ENCODE measurements at places on chromosomes 3 and 15.

DNA sequence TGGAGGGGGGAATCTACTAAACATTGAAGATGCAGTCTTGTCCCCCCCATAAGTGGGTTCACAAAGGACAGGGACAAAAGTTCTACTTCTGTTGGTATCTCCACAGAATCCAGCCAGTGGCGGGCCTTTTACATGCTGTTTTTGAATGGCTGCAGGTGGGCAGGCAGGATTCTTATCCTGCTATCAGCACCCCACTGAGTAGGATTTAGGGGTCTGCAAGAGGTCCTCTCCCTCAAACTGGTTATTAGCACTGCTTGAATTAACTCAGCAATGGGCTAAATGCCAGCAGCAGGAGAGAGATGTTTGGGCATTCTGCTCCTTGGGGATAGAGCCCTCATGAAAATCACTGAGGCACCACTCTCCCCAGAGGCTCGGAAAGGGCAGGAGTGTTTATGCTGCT is 40.3 kb downstream of the SEMA5B start:
- no peak for DNase-seq

GRCh38 chr3:126314790-126315658 is 42.2 kb downstream of the KLF15 start:
- no peak for DNase-seq

- DNase-seq = peak; percentile 21
These were observed 224.6 kb downstream of the VPS13C start for GRCh38 chr15:61835496-61836106.

DNA sequence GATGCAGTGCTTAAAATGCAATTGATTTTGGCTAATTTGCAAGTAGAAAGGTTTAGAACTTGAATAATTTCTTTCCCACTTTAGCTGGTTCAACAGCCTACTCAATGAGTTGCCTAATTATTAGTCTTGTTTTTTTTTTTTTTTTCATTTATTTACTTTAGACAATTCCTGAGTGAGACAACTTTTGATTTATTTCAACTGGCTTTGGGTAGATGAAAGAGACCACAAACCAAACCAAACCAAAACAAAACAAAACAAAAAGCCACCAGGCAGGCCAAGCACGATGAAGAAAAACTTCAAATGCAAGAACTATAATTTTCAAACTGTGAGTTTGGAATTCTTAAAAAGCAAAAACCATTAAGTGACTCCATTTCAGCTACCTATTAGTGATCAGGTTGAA is 469.9 kb downstream of the GBE1 start:
- DNase-seq = no peak

DNA sequence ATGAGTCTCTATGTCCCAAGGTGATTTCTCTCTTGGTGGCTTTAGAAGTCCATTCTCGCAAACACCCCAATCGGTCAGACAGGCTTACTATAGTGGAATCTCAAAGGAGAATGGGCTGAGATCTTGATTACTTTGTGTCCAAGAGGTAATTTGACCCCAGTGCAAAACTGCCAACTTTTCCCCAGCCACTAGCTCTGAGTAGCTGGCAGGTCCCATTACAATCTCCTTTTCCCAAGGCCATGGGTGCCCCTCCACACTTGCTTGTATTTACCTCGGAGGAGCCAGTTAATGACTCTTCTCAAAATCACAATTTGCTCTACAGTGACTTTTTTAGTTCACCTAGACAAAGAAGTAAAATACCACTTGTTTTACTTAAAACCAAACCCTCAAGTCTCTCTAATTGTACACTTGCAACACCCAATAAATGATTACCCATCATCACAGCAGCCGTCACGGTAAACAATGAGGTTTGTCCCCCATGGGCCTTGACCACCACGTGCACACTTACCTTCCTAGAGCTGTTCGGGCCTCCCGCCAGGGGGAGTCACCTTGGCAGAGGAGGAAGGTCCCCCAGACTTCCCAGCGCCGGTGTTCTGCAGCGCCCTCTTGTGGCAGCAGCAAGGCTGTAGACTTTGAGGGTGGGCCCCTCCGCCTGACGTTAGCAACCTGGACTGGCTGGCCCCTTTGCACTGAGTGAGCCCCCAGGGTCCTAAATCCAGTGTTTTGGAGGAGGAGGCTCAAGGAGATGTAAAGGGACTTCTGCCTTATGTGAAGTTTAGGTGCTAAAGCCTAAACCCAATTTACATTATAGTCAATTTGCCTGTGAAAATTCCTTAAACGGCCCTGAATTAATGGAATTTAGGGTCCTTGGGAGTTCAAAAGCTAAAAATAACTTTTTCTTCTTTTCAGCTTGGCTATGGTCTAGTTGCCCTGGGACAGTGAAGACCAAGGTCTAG is 18.7 kb upstream of the HDAC11 start:
- DNase-seq = peak; percentile 66

- DNase-seq = no peak
These were observed 27.9 kb downstream of the PLA1A start for GRCh38 chr3:119625451-119626153.

DNA sequence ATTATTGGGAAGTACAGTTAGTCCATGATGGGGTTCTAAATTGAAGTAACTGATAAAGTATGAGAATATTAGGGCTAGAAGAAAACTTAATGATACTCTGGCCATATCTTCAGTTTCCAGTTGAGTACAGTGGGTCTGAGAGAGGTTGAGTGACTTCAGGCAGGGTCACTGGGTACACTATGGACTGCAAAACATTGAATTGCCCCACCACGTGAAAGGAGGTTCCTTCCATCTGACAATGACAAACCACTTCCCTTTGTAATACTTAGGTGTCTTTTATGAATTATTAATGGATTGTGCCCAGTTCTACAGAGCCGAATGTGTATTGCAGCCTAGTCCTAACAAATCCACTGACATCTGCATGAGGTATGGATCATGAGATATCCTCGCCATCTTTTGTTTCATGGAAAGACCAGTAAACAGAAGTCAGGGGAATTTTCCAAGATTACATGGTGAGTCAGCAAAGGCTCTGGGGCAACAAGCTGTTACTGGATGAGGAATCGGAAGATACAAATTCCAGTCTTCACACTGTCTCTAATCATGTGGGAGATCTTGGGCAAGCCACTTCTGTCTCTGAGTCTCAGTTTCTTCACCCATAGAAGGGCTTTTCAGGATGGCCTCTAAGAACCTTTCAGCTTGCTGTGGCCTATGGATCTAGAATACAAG is 66.5 kb upstream of the BCL6 start:
- DNase-seq = no peak

GRCh38 chr3:128326051-128326823 is 140.5 kb downstream of the DNAJB8 start:
- no peak for DNase-seq

- no peak for DNase-seq
These were observed 12.0 kb downstream of the C15orf40 start for GRCh38 chr15:82999426-82999825.

DNA sequence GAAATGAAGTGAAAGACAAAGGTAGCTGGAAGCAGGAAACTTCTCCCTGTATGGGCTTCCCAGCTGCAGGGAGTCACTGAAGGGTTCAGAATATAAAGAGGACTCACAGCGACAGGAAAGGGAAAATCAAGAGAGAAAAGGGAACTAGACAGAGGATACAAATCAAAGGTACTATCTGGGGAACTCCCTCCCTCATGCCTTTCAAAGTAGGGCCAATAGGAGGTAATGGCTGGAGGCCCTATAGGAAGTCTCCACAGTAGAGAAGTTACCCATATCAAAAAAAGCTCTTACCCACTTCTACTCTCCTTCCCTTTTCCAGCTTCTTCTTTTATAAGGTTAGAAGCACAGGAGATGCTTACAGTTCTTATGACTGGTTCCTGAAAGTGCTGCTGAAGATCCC is 43.5 kb downstream of the FMN1 start:
- no peak for DNase-seq

Data from HCT116 (cell line).